ENCODE measurements at places on chromosomes 1 and 21.

- DNase-seq: no peak
Observed at GRCh38 chr1:86852289-86852688, 61.6 kb downstream of the SELENOF start.

- DNase-seq: peak; percentile 96
Observed at GRCh38 chr1:108816049-108816893, 40.6 kb downstream of the AKNAD1 start.

DNA sequence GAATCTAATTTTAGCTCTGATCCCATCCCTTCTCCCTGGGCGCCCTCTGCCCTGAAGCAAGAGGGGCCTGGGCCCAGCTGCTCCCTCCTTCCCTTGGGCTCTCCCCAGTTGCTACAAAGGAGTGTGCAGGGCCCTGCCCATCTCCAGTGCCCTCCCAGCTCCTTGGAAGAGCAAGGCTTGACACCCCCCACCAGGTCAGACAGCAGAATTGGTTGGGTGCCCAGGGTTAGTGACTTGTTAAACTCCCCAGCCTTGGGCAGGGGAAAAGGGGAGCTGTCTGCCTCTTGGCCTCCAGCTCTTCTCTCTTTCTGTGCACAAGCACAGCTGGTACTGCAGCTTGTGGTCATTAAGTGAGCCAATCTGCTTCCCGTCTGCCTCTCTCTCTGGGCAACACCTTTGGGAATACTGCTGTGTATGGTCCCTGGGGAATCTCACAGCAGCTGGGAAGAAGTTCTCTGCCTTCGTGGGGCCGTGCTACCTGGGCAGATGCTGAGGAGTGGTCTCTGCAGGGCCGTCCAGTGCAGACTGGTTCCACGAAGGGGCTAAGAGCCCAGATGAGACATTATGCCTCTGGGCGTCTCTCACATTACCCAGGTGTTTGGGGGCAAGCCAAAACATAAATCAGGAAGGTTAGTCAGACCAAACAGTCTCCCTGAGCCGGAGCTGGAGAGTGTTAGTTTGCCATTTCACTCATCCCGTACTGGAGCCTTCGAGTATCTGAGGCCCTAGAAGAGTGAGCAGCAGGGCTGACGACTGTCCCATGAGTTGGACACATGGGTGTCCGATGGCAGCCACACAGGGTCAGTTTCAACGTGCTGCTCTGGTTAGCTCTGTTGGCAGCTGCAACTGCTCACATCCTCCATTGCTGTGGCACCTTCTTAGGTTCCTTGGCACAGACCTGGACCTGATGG, 37.3 kb downstream of the TMEM53 start:
- no peak for DNase-seq

DNA sequence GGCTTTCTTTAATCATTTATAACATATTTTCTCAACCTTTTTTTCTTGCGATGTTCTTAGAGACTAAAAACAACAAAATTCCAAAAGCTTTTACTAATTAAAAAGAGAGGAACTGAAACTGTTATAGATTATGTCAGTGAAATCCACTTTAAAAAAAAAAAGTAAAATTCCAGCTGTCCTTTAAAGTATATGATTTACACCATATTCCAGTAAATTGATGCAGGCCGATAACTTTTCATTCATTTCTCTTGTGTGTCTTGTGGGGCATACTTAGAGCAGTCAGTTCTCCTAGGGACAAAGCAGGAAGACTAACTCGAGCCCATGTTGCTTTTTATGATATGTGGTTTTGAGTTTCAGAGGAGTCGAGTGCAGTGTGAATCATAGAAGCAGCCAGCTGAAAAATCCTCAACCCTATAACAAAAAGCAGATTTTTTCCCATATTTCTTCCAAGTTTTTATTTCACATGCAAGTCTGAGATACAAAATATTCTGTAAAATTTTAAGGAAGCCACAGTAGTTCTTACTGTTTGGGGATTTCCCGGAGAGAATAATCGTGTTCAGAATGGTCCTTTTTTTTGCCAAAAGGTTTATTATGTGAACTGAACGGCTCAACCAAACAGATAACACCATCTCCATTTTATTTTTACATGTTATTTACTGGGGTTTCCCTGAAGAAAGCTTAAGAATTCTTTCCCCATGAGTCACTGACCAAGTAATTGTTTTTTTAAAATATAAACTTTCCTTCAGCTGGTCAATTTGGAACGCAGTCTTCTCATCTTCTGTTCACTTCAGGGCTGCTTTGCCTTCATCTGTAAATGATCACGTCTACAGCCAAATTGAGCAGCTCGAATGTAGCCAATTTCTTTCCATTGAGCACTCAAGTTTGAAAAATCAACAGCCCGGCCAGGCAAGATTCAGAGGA, 77.0 kb upstream of the C1orf105 start:
- DNase-seq: no peak

DNA sequence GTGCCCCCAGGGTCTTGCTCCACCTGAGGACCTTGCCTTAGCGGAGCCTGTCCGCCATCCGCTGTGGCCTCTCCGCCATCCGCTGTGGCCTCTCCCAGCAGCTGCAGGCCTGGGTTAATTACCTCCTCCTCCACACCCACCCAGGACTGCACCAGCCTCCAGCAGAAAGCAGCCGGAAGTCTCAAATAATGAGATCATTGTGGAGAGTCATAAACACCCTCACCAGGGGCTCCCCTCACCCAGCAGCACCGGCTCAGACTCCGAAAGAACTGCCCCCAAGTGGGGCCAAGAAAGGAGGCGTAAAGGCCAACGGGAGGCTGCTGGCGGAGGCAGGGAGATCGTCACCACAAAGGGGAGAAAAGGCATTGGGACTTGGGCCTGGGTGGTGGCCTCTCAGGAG, 10.7 kb upstream of the GPR153 start:
- DNase-seq: peak; percentile 49

GRCh38 chr21:44299458-44300261, at the start of gene PFKL:
Gene PFKL, plus strand, starts transcription at chr21:44300053. Its CDS starts 53 bp downstream, at chr21:44300106.
- DNase-seq: peak; percentile 43

- no peak for DNase-seq
Observed at GRCh38 chr1:31693231-31693630, 10.6 kb downstream of the COL16A1 start.

Data from foreskin melanocyte (primary cell).